ENCODE measurements at places on chromosomes 1 and 21.

- no peak for DNase-seq
Observed at GRCh38 chr1:182394055-182394775, 2.6 kb upstream of the GLUL start.

DNA sequence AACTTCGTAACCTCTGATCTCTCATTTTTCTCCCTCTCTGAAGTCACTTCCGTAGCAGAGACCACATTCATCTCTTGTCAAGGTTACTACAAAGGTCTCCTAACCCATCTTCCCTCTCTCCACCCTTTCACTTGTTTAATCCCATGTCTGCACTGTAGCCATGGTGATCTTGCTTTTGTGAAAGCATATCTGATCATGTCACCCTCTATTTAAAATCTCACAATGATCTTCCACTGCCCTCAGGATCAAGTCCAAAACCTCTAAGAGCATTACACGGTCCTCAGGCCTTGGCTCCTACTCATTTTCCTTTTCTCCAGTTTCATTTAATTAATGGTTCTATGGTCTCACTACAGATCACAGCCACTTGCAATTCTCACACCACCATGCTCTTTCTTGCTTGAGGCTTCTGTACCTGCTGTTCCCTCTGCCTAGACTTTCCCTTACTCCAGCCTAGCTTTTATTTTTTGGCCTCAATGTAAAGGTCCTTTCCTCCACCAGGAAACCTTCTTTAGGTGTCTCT, 12.1 kb downstream of the ARHGEF11 start:
- DNase-seq, result no peak

- DNase-seq, result no peak
Observed at GRCh38 chr1:241674805-241675384, 22.8 kb downstream of the WDR64 start.

DNA sequence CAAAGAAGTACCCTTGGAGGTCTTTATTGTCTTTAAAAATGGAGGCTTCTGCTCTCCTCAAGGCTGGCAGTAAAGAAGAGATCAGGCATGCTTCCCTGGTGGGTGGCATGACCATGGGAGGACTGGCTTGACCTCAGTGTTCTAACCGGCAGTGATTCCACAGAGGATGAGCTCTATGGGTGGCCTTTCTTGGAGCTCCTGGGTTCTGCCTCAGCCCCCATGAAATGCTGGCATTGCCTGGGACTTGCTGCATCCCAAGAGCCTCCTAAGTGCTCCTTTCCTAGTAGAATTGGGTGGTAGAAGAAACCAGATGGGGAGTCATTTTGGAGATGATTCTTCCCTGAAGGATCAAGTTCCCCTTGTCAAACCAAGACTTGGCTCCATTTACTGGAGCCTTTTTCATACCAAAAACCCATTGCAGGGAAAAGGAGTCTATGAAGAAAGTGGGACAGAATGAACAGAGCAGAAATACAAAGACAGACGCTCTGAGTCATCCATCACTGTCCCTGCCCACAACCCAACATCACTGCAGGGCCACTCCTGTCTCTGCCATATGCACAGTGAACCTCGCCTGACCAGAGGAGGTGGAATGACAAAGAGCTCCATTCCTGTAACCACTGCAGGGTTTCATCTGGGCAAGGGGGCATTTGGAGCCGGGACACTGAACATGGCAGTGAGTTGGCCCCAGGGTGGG, 42.4 kb downstream of the RIMS3 start:
- DNase-seq, result no peak

DNA sequence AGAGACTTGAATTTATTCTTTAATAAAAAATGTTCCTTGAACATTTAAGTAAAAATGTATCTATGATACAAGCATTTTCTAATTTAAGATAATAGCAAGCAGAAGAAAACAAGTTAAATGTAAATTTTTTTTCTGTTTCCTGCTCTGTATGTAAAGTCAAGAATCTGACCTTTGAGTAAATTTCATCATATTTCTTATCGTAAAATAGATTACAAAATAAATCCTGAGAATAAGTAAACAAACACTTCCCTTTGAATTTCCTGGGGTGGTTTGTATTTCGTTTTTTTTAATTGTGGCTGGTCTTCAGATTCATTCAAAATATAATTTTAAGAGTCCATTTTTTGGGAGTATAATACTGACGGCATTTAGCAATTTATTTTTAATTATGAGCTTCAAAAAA, 77.6 kb downstream of the POU2F1 start:
- DNase-seq, result no peak

- no peak for DNase-seq
Observed at GRCh38 chr21:37357691-37358090, 8.9 kb upstream of the DYRK1A start.

- no peak for DNase-seq
Observed at GRCh38 chr1:63512584-63512983, 10.4 kb downstream of the ITGB3BP start.

- DNase-seq, result no peak
Observed at GRCh38 chr21:35737449-35737848, 322.9 kb downstream of the SETD4 start.

DNA sequence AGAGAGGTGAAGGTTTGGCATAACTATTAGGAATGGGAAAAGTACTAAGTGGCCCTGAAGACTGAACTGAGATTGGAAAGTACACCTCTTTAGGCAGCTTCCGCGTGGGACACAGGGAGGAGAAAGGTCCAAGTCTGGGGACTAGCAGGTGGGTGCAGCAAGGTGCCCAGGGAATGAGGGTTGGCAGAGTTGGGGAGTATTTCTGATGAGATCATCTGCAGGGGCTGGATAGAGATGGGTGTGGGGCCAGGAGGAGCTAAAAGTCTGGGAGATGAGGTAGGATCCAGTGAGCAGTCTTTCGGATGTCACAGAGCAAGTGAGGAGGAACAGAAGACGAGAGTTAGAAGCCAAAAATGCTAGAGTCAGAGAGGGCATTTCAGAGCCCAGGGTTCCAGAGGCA, 36.1 kb downstream of the CDCA8 start:
- no peak for DNase-seq

DNA sequence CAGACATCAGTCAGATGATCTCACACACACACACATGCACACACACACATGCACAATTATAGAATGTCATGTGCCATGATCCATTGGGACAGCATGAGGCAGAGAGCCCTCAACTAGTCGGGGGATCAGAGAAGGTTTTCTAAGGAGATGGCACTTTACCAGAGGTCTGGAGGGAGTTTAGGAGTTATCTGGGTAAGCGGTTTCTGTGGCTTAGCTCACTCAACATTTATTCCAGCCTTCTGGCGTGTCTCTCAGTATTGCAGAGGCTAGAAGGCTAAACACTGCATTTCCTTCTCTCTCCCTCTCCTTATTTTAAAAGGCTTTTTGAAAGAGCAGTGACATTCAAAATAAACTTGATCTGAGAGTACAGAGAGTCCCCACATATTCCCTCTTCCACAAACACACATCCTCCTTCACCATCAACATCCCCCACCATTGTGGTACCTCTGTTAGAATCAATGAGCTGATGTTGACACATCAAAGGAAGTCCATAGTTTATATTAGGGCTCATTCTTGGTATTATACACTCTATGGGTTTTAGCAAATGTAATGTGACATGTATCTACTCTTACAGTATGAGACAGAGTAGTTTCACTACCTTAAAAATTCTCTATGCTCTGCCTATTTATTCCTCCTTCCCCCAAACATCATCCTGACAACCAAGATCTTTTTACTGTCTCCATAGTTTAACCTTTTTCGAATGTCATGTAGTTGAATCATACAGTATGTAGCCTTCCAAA, 9.0 kb upstream of the PLA2G2A start:
- DNase-seq, result no peak

- DNase-seq, result no peak
Observed at GRCh38 chr21:16872616-16873015, 640.2 kb upstream of the CXADR start.

GRCh38 chr21:46550116-46550941, 54.6 kb downstream of the S100B start:
- peak; percentile 69 for DNase-seq

- no peak for DNase-seq
Observed at GRCh38 chr1:54738244-54738643, 22.6 kb downstream of the TTC4 start.

GRCh38 chr1:56774067-56774609, 45.1 kb downstream of the FYB2 start:
- no peak for DNase-seq

DNA sequence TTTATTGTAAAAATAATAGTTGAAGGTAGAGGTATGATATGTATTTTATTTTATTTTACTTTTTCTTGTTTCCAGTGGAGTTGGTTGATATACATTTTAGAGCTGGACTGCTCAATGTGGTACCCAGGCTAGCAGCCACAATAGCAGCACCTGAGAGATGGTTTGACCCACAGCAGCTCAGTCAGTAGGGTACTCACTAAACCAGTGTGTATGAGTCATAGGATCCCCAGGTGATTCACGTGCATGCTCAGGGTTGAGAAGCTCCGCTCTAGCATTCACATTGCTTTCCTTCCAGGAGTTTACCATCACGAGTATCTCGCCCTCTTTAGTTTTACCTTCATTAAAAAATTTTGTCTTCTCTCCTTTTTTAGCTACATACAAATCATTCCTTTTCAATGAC, 96.0 kb upstream of the PAXBP1 start:
- no peak for DNase-seq

DNA sequence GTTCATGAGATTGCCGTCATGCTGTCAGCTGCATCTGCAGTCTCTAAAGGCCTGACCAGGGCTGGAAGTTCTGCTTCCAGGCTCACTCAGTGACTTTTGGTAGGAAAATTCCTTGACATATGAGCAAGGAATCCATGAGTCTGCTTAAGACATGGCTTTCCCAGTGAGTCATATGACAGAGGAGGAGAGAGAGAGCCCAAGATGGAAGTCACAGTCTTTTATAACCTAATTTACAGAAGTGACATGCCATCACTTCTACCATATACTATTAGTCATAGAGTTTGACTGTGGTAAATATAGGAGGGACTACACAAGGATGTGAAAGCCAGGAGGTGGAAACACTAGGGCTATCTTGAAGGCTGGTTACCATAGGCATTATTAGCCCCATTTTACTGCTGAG, 115.2 kb downstream of the ROR1 start:
- no peak for DNase-seq

DNA sequence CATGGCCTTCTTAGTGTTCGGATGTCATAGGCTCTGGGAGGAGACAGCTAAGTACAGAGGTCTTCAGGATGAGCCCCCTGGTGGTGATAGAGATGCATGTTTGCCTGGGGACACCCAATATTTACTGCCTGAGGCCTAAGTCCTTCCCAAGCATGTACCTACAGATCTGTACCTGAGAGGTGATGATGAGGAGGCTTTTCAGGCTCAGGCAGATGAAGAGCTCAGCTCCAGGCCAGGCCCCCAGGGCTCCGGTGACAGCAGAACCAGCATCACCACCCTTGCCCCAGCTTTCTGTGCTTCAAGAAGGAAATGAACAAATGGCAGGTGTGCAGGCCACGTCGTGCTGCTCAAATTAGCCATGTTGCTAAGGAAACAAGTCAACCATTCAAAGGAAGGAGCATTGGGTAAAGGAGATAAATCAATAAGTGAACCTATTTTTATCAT, 21.1 kb downstream of the CACNA1E start:
- DNase-seq, result no peak

GRCh38 chr1:15519625-15520024, 4.4 kb downstream of the CASP9 start:
- DNase-seq, result no peak

DNA sequence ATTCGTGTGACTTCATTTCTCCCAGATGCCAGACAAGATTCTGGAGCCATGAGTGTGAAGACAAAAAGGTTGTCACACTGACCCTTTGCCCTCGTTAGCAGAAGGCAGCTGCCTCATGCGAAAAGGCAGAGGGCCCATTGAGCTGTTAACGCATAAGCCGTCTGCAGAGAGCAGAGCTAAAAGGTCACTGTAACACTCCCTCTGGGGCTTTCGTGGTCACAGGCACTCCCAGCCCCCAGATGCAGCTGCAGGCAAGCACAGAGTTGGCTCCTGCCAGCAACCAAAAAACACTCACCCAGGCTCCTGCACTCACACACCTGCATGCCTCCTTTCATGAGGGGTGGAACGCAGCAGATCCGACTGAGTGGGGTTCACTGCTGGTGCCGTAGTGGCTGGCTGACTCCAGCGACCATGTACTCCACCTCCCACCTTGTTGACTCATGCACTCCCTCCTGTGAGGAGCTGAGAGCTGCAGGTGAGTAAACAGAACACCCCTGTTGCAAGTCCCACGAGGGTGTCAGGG, 287.5 kb downstream of the SMYD3 start:
- no peak for DNase-seq

DNA sequence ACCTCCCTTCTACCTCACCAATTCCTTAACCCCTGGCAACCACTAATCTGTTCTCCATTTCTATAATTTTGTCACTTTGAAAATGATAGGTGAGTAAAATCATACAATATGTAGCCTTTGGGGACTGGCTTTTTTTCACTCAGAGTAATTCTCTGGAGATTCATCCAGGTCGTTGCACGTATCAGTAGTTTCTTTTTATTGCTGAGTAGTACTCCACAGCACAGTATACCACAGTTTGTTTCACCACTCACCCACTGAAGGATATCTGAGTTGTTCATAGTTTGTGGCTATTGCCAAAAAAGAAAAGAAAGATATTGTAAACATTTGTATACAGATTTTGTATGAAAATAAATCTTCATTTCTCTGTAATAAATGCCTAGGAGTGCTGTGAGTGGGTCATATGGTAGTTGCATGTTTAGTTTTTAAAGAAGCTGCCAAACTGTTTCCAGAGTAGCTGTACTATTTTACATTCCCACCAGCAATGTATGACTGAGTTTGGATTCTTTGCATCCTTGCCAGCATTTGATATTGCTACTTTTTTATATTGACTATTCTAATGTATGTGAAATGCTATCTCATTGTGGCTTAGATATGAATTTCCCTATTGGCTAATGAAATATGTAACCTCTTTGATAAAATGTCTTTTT, 3.7 kb downstream of the CHD1L start:
- DNase-seq, result no peak

DNA sequence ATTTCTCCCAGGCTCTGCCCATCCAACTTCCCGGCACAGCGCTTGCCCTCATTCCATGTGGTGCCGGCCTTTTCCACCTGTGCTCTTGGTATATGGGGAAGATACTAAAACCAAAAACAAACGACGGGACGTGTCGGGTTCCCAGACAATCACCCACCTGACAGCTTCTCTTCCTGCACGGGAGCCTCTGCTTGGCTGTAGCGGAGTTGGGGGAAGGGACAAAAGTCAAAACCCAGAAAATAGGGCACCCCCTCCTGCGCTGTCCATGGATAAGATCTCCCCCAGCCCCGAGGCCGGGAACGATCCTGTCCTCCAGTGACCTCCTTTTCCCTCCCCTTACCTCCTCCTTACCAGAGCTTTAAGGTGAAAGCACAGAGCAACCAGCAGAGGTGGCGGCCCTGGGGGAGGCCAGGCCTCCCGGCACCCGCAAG, 640 bp downstream of the JTB start:
- DNase-seq, result no peak

DNA sequence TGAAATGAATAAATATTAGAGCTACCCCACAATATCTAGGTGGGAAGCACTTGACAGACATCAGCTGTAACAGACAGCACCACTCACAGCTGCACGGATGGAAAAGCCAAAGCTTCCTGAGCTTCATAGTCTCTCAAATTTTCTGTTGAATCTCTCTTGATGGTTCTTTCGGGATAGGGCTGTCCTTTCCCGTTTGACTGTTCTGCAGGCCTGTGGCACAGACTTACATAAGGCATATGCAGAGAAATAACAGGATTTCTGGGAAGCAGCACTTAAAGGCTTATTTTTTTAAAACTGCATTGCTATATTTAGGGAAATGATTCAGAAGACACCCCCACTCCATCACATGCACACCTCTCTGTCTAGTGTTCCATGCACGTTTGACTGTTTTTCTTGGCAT, 77.5 kb downstream of the ZNF648 start:
- DNase-seq, result no peak

- DNase-seq, result no peak
Observed at GRCh38 chr1:17011092-17011438, 663 bp downstream of the ATP13A2 start.

- no peak for DNase-seq
Observed at GRCh38 chr1:206575165-206575893, 36.9 kb downstream of the EIF2D start.

All from activated CD8-positive, alpha-beta memory T cell treated with anti-CD3 and anti-CD28 coated beads for 1 hour (primary cell).